NCI-H1048 (cell line): ENCODE measurements at places on chromosomes 4 and X.

DNA sequence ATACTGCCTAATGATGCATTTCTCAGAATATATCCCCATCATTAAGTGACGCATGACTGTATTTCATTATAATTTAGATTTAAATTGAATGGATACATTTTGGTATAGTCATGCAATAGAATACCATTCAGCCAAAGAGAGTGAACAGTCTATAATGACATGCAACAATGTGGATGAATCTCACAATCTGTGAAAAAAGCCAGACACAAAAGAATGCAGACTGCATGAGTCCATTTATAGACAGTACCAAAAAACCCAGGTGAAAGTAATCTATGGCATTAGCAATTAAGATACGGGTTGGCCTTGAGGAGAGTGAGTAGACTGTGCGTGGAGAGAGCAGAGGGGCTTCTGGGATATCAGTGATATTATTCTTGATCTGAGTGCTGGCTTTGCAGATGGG, 239.7 kb upstream of the PGRMC2 start:
- DNase-seq = no peak

GRCh38 chr4:188400451-188400850, 261.2 kb downstream of the TRIML1 start:
- DNase-seq = no peak

- no peak for DNase-seq
Measured at GRCh38 chr4:7217474-7218321, 25.4 kb downstream of the SORCS2 start.

GRCh38 chr4:153142700-153143438, 61.4 kb upstream of the TRIM2 start:
- peak; percentile 27 for DNase-seq

- DNase-seq = no peak
Measured at GRCh38 chr4:175988511-175988910, 77.1 kb upstream of the WDR17 start.

- DNase-seq = no peak
Measured at GRCh38 chr4:177005674-177006230, 213.0 kb upstream of the VEGFC start.
